Pancreas (tissue), 10 donors: ENCODE measurements at places on chromosomes 13 and 19.

GRCh38 chr13:110359840-110360301 lies 52.8 kb downstream of the COL4A2 start:
- no peak for DNase-seq

DNA sequence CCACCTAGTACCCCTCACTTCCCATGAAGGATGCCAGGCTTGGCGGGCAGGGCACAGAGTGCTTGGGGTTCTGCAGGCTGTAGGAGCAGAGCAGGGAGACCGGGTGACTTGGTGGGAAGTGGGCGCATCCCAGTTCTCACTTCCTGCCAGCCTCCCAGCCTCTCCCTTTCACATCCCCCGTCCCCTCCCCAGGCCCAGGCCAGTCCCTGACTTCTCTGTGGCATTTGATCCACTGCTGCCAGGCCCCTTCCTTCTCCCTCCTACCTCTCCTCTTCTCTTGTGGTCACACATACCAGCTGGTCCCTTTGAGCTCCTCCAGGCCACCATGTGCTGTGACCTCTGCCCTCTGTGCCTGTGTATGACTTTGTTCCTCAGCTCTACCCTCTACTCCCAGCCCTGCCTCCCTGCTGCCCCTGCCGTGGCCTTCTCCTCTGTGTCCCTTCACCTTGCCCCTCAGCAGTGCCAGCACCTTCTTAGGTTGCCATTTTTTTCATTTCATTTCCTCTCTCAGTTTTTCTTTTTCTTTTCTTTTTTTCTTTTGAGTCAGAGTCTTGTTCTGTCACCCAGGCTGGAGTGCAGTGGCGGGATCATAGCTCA lies 19.5 kb downstream of the MYO1F start:
- DNase-seq: no peak

DNA sequence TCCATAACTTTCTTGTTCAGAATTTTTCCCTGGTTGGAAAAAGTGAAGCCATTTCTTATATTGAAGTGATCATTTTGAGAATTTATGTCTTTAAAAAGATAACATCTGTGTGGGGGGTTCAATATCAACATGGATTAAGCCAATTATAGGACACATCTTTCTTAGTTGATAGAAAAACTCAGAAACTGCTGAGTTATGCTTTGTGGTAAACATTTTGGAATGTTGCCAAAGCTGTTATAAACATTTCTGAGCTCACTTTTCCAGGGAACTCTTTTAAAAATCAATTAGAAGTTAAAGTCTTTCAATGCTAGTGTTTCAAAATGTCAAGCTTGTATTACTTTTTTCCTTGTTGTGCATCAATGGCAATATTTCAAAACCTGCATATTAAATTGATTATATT lies 248.8 kb downstream of the DACH1 start:
- DNase-seq: no peak

DNA sequence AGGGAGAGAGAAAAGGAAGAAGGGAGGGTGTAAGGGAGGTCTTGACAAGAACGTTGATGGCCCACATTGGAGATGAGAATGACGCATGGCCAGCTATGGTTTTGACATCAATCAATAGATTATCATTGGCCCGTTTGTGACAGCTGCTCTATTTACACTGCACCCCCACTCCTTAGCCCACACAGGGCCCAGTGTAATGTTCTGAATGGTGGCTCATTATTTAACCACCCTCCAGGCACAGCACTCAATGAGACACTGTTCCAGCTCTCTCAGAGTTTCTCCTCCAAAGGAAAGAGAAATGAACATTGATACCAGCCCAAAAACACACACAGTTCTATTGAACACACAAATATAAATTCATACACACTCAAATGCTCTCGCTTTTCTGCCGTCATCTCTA lies 173.0 kb upstream of the IPO5 start:
- DNase-seq: no peak

DNA sequence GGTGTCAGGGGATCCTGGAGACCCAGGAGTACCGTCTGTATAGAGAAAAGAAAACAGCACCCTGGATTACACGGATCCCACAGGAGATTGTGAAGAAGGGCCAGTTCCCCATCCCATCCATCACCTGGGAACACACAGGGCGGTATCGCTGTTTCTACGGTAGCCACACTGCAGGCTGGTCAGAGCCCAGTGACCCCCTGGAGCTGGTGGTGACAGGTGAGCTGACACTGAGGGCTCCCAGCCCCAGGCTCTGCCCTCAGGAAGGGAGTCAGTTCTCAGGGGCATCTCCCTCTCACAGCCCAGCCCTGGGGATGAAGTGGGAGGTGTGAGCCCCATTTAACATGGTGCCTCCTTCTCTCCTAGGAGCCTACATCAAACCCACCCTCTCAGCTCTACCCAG lies 1.3 kb downstream of the LILRA1 start:
- no peak for DNase-seq

DNA sequence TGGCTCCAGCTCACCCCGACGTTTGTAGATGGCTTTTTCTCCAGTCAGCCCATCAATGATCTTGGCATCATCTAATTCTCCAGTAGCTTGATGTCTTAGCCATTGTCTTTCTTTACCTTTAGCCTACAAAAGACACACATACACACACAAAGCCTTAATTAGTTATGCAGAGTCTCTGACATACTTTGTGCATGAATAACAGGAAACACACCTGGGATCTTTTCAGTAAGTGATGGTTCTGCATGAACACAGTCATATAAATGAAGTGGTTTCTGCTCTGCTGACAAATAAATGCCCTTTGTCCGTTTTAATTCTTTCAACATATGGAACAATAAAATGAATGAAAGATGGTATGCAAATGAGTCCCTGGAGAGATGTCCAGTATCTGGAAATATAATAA lies 133.3 kb downstream of the RGCC start:
- DNase-seq: no peak
